Stimulated activated CD4-positive, alpha-beta T cell treated with anti-CD3 and anti-CD28 coated beads, Interleukin-1b, Interleukin-23, amount 100 ng/mL, for 4 hours (primary cell): ENCODE measurements at places on chromosomes 12 and 14.

GRCh38 chr12:62847709-62848108 lies 87.2 kb downstream of the PPM1H start:
- no peak for DNase-seq

DNA sequence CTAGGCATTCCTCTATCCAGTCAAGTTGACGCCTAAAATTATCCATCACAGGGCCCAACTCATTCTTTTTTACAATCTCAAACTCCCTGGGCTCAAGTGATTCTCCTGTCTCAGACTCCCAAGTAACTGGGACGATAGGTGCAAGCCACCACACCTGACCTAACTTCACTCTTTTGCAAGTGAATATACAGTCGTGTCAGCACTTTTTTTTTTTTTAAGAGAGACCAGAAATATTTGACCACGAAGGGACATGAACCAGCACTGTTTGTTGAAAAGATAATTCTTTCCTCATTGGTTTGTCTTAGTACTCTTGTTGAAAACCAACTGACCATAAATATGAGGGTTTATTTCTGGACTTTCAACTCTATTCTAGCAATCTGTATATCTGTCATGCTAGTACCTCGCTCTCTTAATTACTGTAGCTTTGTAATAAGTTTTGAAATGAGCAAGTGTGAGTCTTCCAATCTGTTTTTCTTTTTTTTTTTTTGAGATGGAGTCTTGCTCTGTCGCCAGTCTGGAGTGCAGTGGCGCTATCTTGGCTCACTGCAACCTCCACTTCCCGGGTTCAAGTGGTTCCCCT lies 14.0 kb downstream of the PTGR2 start:
- DNase-seq, result no peak

DNA sequence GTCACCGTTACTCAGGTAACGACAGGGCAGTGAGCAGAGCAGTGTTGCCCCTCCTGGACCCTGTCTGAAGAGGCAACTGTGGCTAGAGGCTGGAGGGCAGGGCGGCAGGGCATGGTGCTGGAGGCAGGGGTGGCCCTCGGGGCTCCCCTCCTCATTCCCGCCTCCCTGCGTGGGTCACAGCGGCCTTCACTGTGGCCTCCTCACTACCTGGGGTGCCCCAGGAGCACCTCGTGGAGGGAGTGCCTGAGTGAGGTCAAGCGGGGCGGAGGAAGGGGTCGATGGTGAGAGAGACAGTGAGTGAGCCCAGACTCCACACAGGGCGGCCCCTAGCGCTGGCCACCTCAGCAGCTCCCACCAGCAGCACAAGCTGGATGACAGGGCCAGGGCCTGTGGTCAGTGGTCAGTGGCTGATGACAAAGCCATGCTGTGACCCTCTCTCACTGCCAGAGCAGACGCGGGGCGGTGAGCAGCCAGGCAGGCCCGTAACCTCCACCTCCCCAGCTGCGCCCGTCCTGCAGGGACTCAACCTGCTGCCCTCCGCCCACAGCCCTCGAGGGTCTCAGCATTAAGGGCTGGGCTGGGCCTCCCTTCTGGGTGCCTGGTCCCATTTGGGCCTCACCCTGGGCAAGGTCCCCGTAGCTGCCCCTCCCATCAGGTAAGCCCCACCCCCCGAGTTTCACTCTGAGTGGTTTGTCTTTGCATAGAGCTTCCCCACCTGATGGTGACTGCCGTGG lies 17.8 kb downstream of the GPR132 start:
- DNase-seq, result no peak

DNA sequence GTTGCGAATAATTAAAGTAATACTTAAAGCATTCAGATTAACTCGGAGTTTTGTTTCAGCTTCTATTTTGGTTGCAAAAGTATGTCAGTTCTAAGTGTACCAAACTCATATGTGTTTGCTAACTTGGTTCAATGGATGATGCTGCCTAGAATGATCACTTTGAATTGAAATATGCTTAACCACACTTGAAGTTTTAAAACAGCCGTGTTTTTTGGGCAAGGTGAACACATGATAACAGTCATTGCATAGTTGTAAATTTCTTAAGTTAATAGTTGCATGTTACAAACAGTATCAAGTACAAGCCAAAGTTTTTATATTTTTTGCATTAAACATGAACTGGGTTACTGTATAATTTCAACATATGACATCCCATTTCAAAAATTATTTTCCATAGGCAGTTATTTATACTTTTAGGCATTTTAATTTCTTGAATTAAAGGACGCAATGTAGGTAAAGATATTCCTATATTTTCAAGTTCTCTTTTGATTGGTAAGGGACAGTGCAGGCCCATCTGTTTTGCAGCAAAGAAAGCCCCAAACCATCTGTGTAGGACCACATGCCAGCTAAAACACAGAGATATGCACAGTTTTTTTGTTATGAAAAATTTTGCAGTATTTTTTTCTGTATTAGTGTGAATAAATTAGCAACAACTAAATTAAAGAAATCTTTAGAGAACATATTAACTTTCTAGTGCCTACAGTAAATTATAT lies 575.5 kb downstream of the PRKD1 start:
- no peak for DNase-seq

DNA sequence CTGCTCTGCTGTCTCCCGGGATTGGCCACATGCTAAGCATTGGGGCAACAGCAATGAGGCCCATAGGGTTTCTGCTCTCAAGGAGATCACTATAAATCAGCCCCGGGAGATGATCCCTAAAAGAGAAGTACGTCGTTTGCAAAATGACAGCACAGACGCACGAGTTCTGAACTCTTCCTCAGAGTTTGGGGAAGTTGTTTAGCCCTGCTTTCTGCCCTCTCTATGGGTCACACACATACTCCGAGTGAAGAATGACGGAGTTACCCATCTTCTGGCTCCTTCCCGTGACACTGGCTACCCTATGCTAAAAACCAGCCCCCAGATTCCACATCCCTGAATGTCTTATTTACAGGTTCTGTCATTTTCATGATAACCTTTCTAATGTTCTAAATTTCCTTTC lies 258.0 kb upstream of the PLEKHG7 start:
- no peak for DNase-seq

GRCh38 chr12:46535907-46536306 lies 163.3 kb upstream of the SLC38A2 start:
- no peak for DNase-seq

DNA sequence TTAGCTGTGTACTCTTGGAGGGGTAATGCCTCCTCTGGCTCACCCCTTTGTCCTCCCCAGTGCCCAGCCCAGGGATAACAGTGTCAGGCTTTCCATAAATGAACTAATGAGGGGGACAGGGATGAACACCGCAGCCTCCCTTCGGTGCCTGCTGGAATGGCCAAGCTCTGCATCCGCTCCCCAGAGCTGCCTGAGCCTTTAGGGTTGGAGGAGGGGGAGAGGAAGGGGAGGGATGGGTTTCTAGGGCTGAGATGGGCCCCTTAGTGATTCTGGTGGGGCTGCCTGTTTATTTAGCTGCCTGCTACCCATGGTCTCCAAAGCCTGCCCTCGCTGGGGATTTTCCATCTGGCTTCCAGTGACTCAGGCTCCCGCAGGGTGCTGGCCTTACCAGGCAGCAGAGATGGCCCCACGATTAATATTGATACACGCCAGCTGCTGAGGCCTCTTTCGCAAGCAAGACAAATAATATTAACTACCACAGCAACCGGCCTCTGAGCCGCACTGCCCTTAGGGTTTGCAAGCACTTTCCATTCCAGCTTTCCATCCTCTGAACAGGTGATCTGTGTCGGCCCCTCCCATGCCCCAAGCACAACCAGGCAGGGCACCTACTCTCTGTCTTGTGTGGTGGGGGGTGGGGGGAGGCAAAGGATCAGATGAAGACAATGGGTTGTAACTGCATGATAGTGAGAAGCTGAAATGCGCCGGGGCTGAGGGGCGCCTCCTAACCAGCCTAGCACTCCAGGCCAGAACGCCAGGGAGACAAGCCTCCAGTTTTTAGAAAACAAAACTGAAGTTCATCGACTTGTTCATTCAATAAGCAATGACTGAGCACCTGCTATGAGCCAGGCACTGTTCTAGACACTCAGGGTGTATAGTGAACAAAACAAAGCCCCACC lies 56.7 kb downstream of the C14orf132 start:
- DNase-seq, result no peak

DNA sequence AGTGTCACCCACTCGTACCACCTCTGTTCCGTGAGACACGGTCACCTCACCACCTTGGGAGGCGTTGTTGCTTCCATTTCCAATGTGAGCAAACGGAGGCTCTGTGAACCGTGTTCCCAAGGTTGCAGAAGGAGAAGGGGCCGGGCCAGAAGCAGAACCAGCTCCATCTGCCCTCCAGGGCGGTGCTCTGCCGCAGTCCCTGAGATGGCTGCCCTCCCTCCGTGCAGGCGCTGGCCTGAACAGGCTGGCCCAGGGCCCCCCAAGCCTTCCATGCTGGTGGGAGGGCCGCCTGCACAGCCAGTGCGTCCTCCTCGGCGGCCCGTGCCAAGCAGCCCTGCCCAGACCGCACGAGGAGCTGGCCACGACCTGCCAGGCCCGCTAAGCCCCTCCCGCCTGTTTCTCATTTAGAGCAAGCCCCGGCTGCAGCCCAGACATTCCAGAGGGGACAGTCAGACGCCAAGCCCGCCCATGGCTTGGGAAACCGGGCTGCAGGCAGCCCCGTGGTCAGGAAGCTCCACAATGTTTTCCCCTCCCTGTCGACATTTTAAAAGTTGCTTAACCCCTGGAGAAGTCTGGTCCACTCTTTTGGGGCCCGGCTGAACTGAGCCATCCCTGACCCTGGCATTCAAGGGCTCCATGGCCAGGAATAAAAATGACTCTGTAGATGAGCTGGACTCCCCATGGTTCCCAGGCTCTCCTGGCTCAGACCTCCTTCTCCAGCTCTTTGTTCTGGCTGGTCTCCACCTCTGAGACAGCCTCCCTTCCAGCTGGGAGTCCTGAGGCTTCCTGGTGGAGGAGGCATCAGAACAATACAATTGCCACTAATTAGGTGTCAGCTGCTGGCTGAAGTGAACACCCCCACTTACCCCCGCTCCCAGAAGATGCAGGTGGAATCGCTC lies 236.0 kb downstream of the BCL11B start:
- DNase-seq, result no peak

- DNase-seq, result no peak
Measured at GRCh38 chr14:74599321-74599761, 12.7 kb downstream of the LTBP2 start.

GRCh38 chr12:108582978-108583770 lies 14.7 kb downstream of the TMEM119 start:
- DNase-seq, result no peak

DNA sequence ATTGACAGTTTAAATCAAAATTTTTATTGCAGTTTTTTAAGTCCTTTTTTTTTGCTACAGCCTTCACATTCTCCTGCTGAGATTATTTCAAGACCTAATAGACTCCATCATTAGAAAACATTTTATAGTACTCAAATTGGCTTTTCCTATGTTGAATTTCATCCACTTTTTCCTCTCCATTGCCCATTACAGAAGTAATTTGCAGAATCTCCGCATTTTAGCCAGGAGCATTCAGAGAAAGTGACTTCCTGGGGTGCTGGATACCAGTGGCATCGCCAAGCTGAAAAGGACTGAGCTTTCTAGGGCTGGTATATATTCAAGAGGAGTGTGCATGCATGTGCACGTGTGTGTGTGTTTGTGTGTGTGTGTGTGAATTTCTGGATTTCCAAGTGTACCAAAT lies 340.8 kb downstream of the PDZRN4 start:
- no peak for DNase-seq

DNA sequence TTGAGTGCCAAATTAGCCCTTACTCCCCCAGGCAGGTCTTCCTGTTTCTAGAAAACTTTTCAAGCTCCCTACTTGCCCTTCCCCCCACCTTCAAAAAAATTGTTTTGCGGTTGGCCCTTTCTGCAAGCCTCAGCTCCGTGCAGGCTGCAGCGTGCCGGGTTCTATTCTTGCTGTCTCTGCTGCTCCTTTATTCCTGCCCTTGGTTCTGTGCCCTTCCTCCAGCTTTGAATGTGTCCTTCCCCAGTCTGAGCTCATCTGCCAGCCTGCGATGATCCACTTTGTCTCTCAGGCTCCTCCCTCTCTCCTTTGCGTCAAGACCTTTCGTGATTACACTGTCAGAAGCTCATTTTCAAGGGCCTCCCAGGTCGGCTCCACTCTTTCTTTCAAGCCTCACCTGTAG lies 98.6 kb downstream of the IRF2BPL start:
- no peak for DNase-seq

DNA sequence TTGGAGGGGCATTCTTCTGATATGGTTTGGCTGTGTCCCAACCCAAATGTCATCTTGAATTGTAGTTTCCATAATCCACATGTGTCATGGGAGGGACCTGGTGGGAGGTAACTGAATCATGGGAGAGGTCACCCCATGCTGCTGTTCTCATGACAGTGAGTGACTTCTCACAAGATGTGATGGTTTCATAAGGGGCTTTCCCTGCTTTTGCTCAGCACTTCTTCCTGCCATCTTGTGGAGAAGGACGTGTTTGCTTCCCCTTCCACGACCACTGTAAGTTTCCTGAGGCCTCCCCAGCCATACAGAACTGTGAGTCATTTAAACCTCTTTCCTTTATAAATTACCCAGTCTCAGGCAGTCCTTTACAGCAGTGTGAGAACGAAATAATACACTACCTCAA lies 382.4 kb downstream of the VRK1 start:
- DNase-seq, result no peak

DNA sequence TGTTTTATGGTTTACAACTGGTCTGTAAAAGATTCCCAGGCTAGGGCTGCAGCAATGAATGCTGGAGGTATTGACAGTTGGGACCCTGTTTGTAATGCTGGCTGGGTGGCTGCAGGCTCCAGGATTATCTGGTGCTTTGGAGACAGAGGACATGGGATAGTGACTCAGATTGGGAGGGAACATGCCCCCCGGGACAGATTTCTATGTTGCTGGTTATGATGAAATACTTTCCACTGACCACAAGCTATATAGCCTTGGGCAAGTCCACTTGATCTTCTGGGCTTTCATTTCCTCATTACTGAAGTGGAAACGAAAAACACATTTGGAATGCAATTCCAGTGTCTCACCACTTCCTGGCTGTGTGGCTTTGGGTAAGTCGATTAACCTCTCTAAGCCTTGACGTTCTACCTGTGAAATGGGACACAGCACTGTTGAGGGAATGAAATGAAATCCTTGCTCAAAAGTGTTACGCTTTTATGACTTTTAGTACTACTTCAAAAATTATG lies 6.3 kb upstream of the TPCN1 start:
- DNase-seq, result no peak

DNA sequence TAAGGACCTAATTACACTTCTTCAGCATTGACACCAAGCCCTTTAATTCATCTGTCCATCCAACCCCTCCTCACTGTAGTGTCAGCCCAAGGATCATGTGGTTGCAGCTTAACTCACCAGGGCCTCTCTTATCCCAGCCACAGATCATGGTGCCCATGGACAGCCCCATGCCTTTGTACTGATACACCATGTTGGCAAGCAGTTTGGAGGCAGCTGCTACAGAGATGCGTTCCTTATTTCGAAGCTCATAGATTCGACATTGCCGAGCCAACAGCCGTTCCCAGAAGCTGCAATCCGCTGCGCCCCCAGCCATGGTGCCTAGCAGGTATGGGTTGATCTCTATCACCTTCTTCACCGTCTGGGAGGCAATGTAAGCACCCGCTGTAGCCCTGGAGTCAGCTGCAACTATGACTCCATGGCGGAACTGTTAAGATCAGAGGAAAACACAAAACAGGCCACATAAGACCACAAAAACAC lies 1.4 kb downstream of the PSMB5 start:
- no peak for DNase-seq

GRCh38 chr14:21038441-21039422 lies 3.4 kb upstream of the RNASE7 start:
- no peak for DNase-seq
